ENCODE measurements at places on chromosomes 3 and 15.

DNA sequence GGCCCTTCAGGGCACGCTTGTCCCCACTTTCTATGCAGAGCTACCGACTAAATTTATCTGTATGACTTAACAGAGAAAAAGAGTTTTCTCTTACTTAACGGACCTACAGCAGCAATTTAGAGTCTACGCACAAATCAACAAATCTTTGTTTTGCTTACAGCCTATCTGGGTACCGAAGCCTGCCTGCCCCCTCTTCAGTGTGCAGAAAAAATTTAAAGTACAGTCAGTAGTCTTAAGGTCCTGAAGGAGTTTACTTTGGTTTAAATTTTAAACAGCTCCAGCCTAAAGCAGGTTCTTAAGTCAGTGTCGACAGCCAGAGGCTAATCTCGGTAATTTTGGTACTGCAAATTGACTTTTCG lies 570 bp downstream of the SACM1L start:
- H3K27me3 ChIP-seq = no peaks in the 10 kb centered on the region
- peaks cover 20% of the 10 kb centered on the region for H3K4me1 ChIP-seq
- peak overlapping the region; percentile 76 for H3K27ac ChIP-seq
- peak overlapping the region; percentile 86 for H3K4me3 ChIP-seq

DNA sequence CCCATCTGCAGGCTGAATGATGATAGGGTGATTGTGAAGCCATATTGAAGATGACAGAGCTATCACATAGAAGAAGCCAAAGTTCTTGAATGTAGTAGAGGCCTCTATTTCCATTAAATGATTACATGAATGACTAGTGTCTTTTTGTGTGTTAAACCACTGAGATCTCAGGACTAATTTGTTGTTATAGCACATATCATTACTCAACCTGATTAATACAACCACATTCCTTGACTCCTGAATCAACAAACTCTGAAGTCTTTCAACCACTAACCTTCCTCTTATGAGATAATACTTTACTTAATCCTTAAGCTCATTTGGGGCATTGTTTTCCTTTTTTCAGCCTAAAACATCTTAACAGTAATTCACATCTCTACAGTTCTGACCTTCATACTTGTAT lies 564.5 kb upstream of the ADAMTS9 start:
- H3K4me3 ChIP-seq = no peak overlapping the region
- peaks cover 4% of the 10 kb centered on the region for H3K27me3 ChIP-seq
- no peaks in the 10 kb centered on the region for H3K4me1 ChIP-seq
- DNase-seq = no peak
- no peak overlapping the region for H3K27ac ChIP-seq

- H3K4me3 ChIP-seq = no peak overlapping the region
- H3K36me3 ChIP-seq = no peaks in the 10 kb centered on the region
- peak; percentile 26 for DNase-seq
- H3K4me1 ChIP-seq = peaks cover 20% of the 10 kb centered on the region
- H3K27me3 ChIP-seq = no peaks in the 10 kb centered on the region
Observed at GRCh38 chr15:44298878-44299277, 10.4 kb downstream of the GOLM2 start.

GRCh38 chr3:10510086-10510742 lies 4.8 kb upstream of the ATP2B2 start:
- H3K4me1 ChIP-seq = no peaks in the 10 kb centered on the region
- H3K4me3 ChIP-seq = no peak overlapping the region
- H3K27ac ChIP-seq = no peak overlapping the region
- no peaks in the 10 kb centered on the region for H3K36me3 ChIP-seq

- H3K36me3 ChIP-seq = no peaks in the 10 kb centered on the region
- no peak for DNase-seq
- no peaks in the 10 kb centered on the region for H3K4me1 ChIP-seq
- H3K27me3 ChIP-seq = 0 out of 2 replicates have a peak, but pooled peaks cover 5% of the 10 kb centered on the region
Observed at GRCh38 chr3:168267179-168267578, 171.5 kb upstream of the GOLIM4 start.

DNA sequence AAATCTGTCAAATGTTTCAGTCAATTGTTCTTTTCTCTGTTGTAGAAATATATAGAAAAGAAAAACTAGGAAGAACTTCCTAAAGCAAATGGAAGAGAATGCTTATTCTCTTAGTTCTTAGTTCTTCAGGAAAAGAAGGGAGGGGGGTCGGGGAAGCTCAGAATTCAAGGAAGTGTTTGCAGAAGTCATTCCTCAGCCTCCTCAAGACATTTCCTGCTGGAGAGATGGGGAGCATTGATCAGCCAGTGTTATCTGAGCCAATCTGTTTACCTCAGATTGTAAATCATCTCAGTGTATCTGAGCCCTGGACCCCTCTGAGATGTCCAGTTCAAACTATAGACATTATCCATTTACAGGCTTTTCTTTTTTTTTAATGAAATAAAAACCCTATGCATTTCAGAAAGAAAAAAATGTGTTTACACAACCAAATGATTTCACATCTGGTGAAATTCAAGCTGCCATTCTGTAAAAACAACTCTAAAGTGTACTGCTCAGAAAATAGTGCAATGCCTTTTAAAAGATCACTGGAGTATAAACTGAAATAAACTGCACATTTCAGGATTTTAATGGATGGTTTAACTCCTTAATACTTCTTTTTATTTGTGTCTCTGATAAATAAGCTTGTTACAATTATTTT lies 460.7 kb downstream of the ROBO1 start:
- no peak overlapping the region for H3K27ac ChIP-seq
- H3K4me1 ChIP-seq = no peaks in the 10 kb centered on the region
- no peaks in the 10 kb centered on the region for H3K27me3 ChIP-seq
- no peak overlapping the region for H3K4me3 ChIP-seq
- no peaks in the 10 kb centered on the region for H3K36me3 ChIP-seq
- DNase-seq = no peak

All from HCT116 (cell line).